ENCODE measurements at places on chromosomes 5 and 9.

DNA sequence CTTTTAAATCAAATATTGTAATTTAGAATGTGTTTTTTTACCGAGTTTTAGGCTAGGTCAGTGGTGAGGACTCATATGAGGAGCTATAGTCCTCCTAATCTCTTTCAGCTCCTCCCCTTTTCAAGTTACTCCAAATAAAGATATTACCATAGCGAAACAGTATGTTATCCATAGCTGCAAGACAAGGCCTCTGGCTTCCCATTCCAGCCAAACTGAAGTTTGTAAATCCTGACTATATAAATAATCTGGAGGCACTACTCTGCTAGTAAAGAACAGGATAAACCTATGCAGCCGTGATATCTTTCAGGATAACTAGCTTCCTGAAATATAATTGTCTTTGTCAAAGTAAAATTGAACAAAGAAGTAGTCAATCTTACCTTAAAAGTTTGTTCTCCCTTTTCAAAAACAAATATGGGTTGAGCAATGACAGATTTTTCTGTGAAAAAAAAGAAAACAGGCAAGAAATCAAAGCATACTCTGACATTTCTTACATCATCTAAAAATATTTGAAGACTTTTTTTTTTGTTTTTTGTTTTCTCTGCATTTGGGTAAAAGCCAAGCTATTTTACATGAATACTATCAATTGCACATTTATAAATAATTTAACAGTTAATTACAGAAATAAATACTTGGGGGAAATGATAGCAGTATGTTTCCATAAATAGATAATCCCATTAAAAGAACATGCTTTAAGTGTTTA is 29.3 kb upstream of the NADK2 start:
- no peak for DNase-seq

- no peak for DNase-seq
Measured at GRCh38 chr5:43401827-43402226, 10.4 kb downstream of the CCL28 start.

GRCh38 chr9:127004946-127005769 is 90.6 kb downstream of the RALGPS1 start:
- DNase-seq: no peak

GRCh38 chr9:27280860-27281259 is 16.1 kb downstream of the EQTN start:
- DNase-seq: no peak

- no peak for DNase-seq
Measured at GRCh38 chr9:92607088-92607487, 62.8 kb downstream of the IPPK start.

DNA sequence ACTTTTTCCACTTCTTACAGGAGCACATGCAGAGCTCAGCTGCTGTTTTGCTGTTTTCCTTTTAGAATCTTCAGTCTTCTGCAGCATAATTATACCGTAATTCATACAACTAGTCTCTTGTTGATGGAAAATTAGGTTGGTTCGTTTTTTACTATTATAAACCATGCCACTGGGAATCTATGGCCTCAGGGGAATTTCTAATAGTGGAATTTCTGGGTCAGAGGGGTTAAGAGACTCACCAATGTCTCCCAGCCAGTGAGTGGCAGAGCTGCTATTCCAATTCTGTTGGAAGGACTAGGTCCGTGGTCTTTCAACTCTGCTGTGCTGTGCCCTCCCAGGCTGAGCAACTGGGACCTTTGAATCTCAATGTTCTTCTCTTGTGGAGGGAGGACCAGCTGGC is 282.5 kb downstream of the ZSWIM6 start:
- no peak for DNase-seq

GRCh38 chr9:121577166-121577565 is 74.3 kb upstream of the DAB2IP start:
- DNase-seq: no peak

GRCh38 chr9:21616082-21616778 is 134.1 kb upstream of the IFNE start:
- DNase-seq: peak; percentile 67

DNA sequence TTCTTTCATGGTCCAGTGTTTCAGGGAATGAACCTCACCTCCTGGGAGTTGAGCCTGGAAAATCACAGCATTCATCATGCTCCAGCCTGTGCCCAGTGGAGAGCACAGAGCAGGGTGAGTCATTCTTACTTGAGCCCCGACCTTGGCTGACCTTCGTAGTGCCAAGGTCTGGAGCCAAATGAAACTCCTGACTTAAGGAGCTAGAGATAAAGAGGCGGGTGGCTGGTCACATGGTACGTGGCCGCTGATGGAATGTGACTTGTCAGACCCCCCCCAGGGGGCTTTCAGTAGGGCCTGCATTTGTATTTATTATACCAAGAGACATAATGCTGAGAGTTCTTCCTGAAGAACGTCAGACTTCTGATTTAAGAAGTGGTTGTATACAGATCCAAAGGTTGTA is 15.0 kb upstream of the PIP5K1B start:
- no peak for DNase-seq

GRCh38 chr5:6786786-6787495 is 73.7 kb downstream of the TENT4A start:
- DNase-seq: peak; percentile 24
